ENCODE measurements at places on chromosomes 11 and 22. TPM values are rescaled to one million over a fixed set of nuclear protein-coding genes. Genes with fewer than 3 reads are reported as not detected.

Gene IZUMO1R
- total RNA-seq: not detected

Gene TSSK2
- not detected for total RNA-seq

GRCh38 chr11:103586756-103587155 lies 449.7 kb upstream of the DDI1 start:
- DNase-seq: no peak

- DNase-seq: no peak
Measured at GRCh38 chr11:95175818-95176380, 55.1 kb downstream of the SESN3 start.

Gene OTOG
- not detected for total RNA-seq
